Naive thymus-derived CD4-positive, alpha-beta T cell (primary cell): ENCODE measurements at places on chromosomes 1 and 21.

DNA sequence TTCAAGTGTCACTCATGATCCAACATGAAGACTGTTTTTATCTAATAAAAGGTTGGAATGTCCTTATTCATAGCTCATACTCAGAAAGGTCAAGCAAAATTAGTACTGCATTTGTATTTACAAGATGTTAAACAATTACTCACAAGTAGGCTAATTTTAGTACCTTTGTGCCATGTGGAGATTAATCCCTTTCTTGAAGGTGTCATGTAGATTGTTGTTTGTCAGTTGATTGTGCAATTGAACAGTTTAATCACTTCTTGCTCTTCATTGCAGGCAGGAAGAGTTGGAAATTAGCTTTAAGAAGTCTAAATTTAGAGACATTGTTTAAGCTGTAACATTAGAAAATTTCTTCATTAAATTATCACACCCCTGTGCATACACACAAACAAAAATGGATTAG lies 847.1 kb downstream of the KCNT2 start:
- no peaks in the 10 kb centered on the region for H3K4me1 ChIP-seq
- no peaks in the 10 kb centered on the region for H3K36me3 ChIP-seq
- H3K4me3 ChIP-seq: no peak overlapping the region
- no peaks in the 10 kb centered on the region for H3K27me3 ChIP-seq

- H3K27ac ChIP-seq: no peak overlapping the region
- no peak for DNase-seq
- H3K27me3 ChIP-seq: no peaks in the 10 kb centered on the region
- H3K36me3 ChIP-seq: no peaks in the 10 kb centered on the region
- no peak overlapping the region for H3K4me3 ChIP-seq
- H3K4me1 ChIP-seq: no peaks in the 10 kb centered on the region
Observed at GRCh38 chr1:59013276-59013927, 229.6 kb upstream of the JUN start.

DNA sequence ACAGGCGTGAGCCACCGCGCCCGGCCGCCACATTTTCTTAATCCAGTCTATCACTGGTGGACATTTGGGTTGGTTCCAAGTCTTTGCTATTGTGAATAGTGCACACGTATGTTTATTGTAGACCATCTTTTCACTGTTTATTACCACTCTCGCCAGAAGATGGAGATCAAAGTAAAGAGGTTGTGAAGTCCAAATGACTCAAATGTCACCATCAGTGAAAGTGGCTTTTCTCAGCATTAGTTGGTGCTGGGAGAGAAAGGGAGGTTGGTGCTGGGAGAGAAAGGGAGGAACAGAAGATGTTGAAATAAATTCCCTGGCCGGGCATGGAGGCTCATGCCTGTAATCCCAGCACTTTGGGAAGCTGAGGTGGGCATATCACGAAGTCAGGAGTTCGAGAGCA lies 10.4 kb upstream of the UHMK1 start:
- no peaks in the 10 kb centered on the region for H3K27me3 ChIP-seq
- no peaks in the 10 kb centered on the region for H3K4me1 ChIP-seq
- H3K36me3 ChIP-seq: no peaks in the 10 kb centered on the region
- no peak overlapping the region for H3K27ac ChIP-seq

- peaks cover 16% of the 10 kb centered on the region for H3K36me3 ChIP-seq
- no peak overlapping the region for H3K4me3 ChIP-seq
- no peak for DNase-seq
- no peaks in the 10 kb centered on the region for H3K27me3 ChIP-seq
- H3K27ac ChIP-seq: no peak overlapping the region
- H3K4me1 ChIP-seq: peaks cover 9% of the 10 kb centered on the region
Observed at GRCh38 chr1:41005876-41006275, 15.6 kb downstream of the SLFNL1 start.

DNA sequence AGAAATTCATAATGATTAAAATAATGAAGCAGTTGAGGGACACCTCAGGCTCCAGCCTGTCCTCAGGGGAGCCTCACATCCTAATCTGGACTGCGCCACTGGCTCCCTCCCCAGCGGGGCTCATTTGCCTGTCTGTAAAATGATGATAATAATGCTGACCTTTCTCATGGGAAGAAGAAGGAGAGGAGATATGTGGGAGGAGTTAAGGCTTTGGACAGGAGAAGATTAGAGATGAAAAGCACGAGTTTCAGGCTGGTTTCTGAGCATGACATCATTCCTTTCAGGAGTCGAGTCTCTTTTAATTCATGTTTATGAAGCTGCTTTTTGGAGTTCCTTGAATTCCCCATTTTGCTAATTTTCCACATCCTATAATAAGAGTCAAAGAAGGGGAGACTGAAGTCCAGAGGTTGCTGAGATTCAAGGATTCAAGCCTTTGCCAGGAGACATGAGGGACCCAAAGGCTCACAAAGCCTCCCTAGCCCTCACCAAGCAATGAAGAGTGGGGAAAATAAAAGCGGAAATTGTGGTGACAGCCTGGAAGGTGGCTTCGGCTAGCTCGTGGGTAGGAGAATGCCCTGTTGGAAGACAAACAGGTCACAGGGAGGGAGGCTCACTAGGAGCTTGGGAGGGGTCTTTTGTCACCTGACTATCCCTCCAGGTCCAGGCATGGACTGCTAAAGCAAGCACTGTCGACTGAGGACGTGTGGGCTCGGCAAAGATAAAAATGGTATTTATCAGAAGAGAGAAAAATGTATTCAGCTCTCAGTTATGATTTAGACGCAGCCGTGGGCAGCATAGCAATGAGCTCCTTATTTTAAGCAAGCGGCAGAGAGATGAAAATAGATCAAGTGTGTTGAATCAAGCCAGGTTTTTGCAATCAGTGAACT lies 27.5 kb upstream of the STMN1 start:
- no peaks in the 10 kb centered on the region for H3K4me1 ChIP-seq
- H3K4me3 ChIP-seq: no peak overlapping the region
- H3K27me3 ChIP-seq: no peaks in the 10 kb centered on the region
- no peak overlapping the region for H3K27ac ChIP-seq

- no peaks in the 10 kb centered on the region for H3K27me3 ChIP-seq
- no peak overlapping the region for H3K4me3 ChIP-seq
- H3K4me1 ChIP-seq: peaks cover 46% of the 10 kb centered on the region
- no peak overlapping the region for H3K27ac ChIP-seq
- H3K36me3 ChIP-seq: peaks cover 14% of the 10 kb centered on the region
- no peak for DNase-seq
Observed at GRCh38 chr1:54377040-54377691, 29.0 kb downstream of the SSBP3 start.

- H3K27me3 ChIP-seq: no peaks in the 10 kb centered on the region
- H3K4me1 ChIP-seq: no peaks in the 10 kb centered on the region
- no peak overlapping the region for H3K27ac ChIP-seq
- H3K36me3 ChIP-seq: no peaks in the 10 kb centered on the region
Observed at GRCh38 chr1:43573066-43573800, 42.5 kb downstream of the PTPRF start.

DNA sequence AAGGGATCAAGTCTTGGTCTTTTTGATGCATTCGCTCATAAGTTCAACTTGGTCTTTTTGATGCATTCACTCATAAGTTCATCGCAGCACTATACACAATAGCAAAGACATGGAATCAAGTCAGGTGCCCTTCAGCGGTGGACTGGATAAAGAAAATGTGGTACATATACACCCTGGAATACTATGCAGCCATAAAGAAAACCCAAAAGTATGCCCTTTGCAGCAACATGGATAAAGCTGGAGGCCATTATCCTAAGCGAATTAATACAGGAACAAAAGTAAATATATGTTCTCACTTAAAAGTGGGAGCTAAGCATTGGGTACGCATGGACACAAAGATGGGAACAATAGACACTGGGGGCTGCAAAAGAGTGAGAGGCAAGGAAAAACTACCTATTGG lies 29.8 kb upstream of the FOXE3 start:
- H3K27me3 ChIP-seq: no peaks in the 10 kb centered on the region
- H3K27ac ChIP-seq: no peak overlapping the region
- no peak for DNase-seq
- H3K4me3 ChIP-seq: no peak overlapping the region
- H3K4me1 ChIP-seq: no peaks in the 10 kb centered on the region
